CD14-positive monocyte (primary cell): ENCODE measurements at places on chromosomes 4 and X.

- DNase-seq: no peak
These were observed 65.0 kb upstream of the STS start for GRCh38 chrX:7082556-7082955.

- no peak for DNase-seq
These were observed 14.5 kb downstream of the CISD2 start for GRCh38 chr4:102883278-102883677.

DNA sequence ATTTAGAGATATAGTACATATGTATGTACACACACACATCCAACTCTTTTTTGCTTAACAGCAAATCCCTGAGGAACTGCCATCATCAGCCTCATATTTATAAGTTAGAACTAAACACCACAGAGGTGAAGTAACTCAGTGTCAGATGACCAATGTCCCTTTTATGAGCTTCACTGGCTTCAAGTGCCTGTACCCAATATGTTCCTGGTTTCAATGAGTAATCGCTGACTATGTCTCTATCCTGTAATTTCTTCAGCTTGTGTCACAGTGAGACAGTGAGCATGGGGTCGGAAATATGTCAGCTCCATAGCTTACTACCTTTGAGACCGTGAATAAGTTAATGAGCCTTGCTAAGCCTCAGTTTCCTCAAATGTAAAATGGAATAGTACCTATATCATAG, 136.2 kb upstream of the RASGEF1B start:
- peak; percentile 38 for DNase-seq

GRCh38 chrX:44068043-44068442, 94.9 kb upstream of the NDP start:
- no peak for DNase-seq

GRCh38 chrX:38850807-38851544, 49.7 kb downstream of the MID1IP1 start:
- no peak for DNase-seq

GRCh38 chrX:154793084-154793795, 12.0 kb downstream of the MPP1 start:
- no peak for DNase-seq

DNA sequence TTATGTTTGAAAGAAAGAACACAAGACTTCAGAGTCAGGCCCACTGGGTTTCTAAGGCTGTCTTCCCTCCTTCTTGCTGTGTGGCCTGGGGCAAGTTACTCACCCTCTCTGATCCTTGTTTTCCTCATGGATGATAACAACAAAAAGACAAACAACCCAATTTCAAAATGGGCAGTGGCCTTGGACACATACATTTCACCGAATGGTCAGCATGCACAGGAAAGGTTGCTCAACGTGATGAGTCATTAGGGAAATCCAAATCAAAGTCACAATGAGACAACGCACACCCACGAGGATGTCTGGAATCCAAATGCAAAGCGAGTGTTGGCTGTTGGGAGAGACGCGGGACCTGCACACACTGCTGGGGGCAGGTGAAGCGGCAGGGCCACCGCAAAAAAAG, 50.8 kb upstream of the PPP2R2C start:
- DNase-seq: no peak

GRCh38 chrX:103404231-103405008, 28.1 kb downstream of the BEX3 start:
- DNase-seq: peak; percentile 65

- DNase-seq: peak; percentile 42
These were observed 9.1 kb upstream of the TBC1D1 start for GRCh38 chr4:37881811-37882210.

GRCh38 chr4:5460106-5460801, 248.1 kb downstream of the EVC2 start:
- DNase-seq: no peak

DNA sequence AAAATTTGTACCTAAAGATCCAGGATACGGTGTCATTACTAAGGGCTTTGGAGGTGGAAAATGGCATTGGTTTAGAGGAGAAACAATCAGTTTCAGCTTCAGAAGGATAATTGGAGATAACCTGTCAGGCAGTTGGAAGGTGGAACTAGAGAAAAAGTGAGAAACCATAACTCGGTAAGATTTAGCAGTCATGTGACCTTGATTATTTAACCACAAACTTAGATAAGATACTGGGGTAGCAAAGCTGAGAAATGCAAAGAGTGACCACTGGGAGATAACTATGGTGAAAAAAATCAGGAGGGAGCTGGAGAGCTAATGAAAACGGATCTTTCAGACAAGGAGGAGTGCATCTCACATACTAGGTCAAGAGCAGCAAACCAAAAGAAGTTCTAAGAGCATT, 58.3 kb upstream of the SMARCA5 start:
- no peak for DNase-seq

DNA sequence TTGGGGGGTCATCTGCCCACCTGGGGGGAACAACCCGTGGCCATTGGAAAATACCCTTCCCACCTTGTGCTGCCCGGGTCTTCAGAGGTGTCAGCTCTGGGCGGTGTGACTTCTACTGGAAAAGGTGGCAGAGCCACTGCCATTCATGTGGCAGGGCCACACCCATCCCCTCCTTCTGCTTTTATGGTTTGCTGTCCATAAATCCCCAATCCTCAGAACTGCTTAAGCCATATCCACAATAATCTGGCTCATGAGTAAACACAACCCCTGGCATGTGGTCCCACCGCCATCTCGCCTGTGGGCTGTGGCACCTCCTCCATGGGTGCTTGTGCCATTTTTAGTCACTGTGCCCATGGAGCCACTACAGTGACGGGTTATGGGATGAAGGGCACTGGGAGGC, 20.6 kb downstream of the SORCS2 start:
- DNase-seq: no peak

DNA sequence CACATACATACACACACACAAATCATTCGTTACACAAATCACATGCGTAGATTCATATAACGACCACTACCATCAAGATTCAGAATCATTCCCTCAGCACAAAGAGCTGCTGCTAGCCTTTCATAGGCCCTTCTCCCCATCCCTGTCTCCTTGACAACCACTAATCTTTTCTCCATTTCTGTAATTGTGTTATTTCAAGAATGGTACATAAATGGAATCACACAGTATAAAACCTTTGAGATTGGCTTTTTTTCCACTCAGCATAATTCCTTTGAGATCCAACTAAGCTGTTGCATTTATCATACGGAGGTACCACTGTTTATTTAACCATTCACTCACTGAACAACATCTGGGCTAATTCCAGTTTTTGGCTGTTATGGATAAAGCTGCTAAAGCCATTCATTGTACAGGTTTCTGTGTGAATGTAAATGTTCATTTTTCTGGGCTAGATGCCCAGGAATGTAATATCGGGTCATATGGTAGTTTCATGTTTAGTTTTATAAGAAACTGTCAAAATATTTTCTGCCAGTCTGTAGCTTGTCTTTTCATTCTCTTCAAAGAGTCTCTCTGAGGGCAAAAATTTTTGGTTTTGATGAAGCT, 64.1 kb downstream of the USP11 start:
- DNase-seq: no peak
